ENCODE measurements at places on chromosomes 7 and 10.
A peak's percentile ranks its signal among the peaks of the same experiment; 100 is the strongest.

DNA sequence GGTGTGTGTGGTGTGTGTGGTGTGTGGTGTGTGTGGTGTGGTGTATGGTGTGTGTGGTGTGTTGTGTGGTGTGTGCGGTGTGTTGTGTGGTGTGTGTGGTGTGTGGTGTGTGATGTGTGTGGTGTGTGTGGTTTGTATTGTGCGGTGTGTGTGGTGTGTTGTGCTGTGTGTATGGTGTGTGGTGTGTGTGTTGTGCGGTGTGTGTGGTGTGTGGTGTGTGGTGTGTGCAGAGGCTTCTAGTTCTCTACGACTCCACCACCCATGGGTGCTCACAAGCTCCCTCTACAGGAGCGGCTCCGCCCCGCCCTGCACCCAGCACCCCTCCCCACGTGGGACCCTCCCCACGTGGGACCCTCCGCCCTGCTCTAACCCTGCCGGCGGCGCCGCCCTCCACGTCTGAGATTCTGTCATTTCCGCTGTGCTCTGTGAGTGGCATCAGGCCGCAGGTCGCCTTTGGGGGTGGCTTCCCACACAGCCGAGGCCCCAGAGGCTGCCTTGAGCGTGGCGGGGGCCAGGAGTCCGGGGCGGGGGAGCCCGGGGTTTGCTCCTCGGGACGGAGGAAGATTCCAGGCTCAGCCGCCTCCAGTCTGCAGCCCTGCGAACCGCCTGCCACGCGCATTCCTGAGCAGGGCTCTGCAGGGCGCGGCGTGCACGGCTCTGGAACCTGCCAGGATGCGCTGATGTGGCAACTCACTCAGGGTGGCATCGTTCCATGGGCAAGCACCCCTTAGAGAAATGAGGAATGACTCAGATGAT lies 37.0 kb upstream of the DNAJB6 start:
- DNase-seq = no peak

DNA sequence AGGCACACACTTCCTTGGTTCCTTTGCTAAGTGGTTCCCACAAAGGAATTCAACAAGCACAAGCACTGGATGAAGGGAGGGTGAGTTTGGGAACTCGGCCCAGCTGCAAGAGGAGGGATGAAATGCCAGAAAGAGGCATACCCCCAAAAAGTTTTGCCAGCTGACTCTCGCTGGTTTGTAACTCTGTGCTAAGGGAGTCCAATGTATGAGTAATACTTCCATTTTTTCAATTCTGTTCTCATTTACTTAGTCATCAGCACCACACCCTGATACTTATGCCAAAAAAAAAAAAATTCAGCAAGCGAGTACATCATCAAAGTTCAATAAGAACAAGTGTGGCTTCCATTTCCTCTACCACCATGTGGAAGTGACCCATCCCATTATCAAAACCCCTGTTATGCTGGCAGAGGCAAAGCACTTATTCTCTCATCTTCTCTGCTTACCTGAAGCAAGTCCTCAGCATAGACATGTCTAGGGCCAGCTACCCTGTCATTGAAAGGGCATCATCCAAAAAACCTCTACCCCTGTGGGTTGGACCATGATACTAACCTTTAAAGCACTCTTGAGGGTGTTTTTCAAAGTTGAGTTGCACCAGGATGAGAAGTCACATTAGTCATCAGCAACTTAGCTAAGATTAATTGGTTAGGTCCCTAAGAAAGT lies 6.9 kb upstream of the HYCC1 start:
- no peak for DNase-seq

DNA sequence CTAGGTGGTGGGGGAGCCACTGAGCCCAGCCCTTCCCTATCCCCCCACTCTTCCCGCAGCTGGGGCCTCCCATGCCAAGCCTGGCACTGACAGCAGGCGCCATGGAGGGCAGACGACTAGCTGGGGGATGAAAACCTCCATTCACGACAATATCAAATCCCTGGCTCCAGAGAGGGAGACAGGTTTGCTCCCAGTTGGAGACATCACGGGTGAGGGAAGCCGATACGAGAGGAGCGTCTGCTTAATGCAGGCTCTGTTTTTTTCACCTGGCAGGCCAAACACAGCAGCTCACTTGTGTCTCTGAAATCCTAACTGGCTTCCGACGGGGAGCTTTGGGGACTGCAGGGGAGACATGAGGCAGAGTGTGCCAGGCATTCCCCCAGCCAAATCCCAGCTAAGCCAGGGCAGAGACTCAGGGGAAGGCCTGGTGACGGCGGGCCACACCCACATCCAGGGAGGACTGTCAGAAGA lies 307.4 kb upstream of the ZMIZ1 start:
- no peak for DNase-seq

DNA sequence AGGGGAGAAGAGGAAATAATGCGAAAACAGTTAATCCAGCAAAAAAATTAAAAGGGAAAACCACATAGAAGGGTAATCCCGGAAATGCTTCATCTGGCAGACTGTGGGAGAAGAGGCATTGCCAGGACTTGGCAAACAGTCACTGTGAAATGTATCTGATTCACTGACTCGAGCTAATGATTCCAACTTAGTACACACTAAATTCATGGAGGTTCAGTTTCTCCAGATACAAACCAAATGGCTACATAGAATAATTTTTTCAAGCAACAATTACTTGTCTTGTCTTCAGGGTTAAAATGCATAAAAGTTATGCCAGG lies 36.4 kb downstream of the GDI2 start:
- no peak for DNase-seq

DNA sequence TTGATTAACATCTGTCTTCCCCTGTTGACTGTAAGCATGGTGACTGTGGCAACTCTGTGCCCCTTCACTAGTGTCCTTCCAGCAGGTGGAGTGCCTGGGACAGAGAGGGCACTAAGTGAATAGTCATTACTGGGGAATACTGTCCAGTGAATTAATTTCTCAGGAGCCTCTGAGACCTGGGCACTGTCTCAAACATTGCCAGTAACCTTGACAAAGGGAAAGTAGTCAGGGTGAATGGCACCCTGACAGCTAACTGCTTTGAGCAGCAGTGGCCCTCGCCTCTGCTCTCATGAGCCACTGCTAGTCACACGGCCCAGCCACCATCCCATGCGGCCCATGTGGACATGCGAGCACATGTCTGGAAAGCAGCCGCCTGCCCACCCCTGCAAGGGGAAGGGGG lies 13.1 kb upstream of the GRB10 start:
- no peak for DNase-seq

DNA sequence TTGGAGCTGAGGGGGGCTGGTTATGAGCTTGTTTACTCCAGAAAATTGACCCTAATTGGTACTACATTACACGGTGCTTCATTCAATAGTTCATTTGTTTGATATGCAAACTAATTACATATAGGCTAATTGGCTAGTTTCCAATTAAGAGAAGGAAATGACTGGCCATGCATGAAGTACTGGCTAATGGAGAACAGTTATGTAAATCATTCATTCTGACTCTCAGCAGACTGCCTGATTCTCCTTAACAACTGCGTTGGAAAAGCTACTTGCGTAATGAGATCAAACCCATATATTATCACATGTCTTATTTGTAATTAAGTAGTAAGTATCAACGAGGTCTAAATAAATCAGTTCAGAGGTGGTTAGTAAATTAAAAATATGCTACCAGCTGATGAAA lies 81.8 kb upstream of the CTTNBP2 start:
- DNase-seq = no peak

DNA sequence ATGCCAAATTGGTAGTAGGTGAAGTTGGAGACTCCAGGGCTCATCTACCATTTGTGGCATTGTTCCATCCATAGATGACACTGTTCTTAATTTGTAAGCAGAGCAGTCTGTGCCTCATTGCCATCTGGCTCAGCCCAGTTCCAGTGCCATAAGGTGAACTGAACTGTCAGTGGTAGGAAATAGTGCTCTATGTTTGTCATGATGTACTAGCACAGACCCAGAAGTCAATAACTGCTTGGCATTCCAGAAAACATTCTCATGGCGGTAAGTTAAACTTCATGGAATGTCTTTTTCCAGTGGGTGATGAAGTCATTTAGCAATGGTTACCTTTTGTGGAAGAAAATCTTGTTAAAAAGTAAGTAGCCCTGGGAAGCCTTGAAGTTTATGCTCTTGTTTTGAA lies 302.7 kb downstream of the SUGCT start:
- no peak for DNase-seq

- DNase-seq = no peak
These were observed 2.2 kb downstream of the C10orf67 start for GRCh38 chr10:23342213-23342884.

DNA sequence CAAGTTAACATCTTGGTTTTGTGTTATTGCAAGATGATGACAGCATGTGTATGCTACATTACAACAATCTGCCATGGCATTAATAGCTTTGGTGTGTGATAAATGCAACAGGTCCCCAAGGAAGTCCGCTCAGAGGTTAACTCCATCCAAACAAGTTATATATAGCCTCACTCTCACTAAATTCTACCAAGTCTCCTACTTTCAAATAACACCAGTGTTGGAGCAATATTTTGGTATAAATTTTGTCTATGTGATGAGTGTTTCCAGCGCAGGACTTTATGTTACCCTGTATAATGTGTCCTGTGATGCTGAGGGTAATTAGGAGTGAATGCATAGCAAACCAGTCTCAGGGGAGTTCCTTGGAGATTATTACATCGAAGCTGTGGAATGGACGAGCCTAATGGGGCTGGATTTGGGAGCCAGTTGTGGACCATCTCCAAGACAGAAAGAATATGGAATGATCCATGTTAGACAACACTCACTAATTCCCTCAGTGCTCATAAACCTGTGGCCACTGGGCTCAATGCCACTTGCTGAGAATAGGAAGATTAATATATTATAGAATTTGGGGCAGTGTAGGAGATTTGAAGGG lies 127.6 kb upstream of the CXCL12 start:
- DNase-seq = no peak

- no peak for DNase-seq
These were observed 31.6 kb downstream of the GRB10 start for GRCh38 chr7:50751146-50751545.

DNA sequence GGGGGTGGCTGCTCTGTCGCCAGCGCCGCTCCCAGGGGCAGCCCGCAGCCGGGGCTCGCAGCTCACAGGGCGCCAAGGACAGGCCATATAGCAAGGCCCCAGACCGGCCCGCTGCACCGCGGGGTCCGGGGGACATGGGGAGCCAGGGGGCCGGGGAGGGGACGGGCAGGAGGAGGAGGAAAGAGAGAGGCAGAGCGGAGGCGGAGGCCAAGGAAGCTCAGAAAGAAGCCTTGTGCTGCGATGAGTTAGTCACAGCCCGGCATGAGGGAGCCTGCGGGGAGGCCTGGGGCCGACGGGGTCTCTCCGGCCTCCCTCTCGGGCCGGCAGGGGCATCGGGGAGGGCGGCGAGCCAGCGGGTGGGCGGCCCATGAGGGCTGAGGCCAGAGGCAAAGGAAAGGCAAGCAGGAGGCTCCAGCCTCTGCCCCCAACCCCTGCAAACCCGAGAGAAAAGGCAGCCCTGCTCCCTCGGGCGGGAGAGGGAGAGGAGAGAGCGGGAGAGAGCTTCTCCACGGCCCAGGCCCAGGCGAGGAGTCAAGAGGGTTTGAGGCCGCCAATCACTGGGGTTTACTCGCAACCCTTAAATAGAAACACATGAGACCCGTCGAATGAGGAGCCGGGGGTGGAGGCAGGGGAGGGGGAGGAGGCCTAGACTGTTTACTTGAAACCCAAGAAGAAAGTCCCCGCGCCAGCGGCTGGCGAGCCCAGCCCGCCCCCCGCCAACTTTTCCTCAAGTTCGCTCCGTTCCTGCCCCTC lies 167.9 kb downstream of the NEURL1 start:
- peak; percentile 19 for DNase-seq

GRCh38 chr7:14761510-14762296 lies 140.8 kb downstream of the DGKB start:
- DNase-seq = no peak

DNA sequence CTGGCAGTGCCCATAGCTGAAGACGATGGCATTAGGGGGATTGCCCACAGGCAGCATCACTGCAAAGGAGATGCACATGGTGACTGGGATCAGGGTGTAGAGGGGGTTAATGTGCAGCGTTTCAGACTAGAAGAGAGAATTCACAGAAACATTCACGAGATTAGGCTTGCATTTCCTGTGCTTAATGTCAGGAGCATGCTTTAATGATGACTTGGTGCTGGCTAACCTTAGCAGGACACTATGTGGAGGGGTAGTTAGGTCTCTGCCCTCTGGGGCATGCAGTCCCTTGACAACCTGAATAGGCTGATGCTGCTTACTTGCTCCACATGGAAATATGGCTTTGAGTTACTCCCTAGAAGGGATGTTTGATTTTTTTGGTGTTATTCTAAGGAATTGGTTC lies 21.8 kb downstream of the STMP1 start:
- no peak for DNase-seq

DNA sequence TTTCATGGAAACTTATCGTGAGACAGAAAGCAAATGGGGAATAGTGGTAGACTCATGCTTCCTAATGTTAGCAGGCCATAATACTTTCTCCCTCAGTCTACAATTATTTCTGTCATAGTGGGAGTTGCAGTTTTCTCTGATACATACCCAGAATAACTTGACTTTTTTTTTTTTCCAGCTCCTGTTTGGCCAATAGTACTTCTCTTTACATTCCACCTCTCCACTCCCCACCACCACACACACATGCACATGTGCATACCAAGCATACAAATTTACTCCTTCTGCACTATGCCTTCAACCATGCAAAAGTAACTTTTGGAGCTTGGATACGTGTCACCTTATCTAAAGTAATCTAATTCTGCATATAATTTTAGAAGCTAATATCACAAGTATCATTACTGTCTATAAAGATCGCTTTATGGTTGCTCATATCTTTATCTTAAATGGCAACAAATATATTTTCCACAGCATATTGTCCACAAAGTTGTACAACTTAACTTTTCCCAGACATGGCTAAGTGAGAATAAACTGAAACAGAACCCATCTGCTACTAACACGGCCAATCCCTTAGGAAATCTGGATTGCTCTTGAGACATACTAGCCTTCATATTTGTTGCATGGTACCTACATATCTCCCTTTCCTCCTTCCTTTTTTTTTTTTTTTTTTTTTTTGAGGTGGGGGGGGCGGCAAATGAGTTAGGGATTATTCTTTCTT lies 49.0 kb downstream of the TES start:
- no peak for DNase-seq

GRCh38 chr7:4683884-4684565 lies 1.9 kb downstream of the FOXK1 start:
- DNase-seq = peak; percentile 26

DNA sequence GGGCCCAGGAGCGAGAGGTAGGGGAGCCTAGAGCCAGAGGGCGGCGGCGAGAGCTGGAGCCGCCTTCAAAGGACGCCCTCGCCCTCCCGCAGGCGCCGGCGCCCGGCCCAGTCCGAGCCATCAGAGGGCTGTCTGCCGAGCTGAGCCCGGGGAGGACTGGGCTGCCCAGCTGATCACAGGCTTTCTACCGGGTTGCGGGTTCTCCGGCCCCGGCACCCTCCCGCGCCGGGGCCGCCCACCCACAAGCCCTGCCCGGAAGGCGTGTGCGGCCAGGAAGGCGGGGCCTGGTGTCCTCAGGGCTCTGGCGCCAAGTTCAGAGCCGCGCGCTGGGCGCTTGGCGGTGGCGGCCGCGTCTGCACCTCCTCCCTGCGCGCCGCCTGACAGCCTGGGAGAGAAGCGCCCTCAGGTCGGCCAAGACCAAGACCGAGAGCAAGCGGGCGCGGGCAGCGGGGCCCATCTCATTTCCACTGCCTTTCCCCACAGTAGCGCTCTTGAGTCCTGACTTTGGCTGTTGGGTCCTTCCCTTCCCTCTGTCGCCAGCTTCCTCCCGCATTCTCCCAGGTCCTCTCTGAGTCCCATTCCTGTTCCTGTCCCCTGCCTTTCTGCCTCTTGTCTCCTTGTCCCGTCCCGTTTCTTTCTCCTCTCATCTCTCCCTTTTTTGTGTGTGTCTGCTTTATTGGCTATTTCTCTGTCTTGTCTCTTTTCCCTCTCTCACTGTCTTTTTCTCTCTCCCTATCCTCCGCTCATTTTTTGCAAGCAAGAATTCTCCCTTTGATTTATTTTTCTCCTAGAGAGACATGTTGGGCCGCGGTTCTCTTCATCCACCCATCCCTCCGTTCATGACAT lies 60.6 kb upstream of the MSMB start:
- no peak for DNase-seq
